ENCODE measurements at places on chromosomes 4 and X.

- peak; percentile 37 for DNase-seq
These were observed 586 bp downstream of the BCAP31 start for GRCh38 chrX:153723351-153724251.

DNA sequence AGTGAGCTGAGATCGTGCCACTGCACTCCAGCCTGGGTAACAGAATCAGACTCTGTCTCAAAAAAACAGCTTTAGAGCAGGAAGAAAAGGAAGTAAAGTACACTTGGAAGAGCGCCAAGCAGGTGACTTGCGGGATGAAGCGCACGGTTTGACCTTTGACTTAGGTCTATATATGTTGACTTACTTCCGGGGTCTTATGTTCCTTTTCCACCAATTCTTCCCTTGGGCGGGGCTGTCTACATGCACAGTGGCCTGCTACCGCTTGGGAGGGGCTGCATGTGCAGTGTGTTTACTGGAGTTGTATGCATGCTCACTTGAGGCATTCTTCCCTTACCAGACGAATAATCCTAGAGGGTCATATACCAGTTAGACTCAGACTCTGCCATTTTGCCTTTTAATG lies 108.6 kb downstream of the APOOL start:
- no peak for DNase-seq

- DNase-seq: no peak
These were observed 48.0 kb upstream of the IGFBP7 start for GRCh38 chr4:57158221-57158620.

- DNase-seq: no peak
These were observed 7.1 kb upstream of the CNOT6L start for GRCh38 chr4:77826275-77826674.

DNA sequence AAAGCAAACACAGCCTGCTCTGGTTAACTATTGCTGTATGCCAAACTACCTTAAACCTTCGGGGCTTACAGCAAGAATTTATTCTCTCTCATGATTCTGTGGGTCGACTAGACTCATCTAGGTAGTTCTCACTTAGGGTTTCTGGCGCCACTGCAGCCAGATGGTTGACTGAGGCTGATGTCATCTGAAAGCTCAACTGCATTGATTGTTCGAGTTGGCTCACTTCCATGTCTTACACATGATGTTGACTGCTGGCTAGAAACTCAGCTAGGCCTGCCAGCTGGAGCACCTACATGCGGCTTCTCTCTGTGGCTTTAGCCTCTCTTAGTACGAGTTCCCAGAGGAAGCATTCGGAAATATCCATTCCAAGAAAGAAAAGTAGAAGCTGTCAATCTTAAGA lies 103.2 kb downstream of the SRPX start:
- DNase-seq: no peak

- DNase-seq: no peak
These were observed 16.6 kb downstream of the P2RY8 start for GRCh38 chrX:1520350-1520749.

- DNase-seq: no peak
These were observed 3.0 kb downstream of the PDLIM3 start for GRCh38 chr4:185532293-185532692.

DNA sequence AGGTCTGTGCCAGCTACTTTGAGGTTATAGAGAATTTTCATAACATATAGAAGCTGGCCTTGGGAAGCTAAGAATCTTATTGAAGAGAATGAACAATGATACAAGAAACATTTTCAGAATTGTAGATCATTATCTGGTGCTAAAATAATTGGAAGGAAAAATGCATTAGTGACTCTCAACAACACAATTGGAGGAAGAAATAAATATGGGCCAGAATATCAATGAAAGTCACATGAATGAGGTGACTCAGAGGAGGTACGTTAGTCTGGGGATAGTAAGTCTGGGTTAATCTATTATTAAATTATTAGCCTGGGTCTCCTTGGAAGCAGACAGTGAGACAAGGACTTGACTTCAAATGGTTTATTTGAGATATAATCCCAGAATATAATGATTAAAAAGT lies 529.3 kb upstream of the SLIT2 start:
- DNase-seq: no peak

DNA sequence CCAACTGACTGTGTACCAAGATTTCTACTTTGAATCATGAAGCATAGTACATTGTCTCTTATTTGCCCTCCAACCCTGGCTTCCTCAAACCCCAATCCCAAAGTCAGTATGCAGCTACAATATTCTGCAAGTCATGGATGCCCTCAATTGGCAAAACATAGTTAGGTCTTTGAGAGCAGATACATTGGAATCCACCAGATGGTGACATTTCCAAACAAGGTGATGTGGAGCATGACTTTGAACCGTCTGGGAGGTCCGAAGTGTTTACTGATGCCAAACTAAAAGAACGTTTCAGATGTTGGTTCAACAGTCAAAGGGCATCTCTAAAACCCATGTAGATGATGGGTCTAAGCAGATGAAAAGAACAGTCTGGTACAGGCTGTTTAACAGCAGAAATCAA lies 43.7 kb upstream of the FRMD7 start:
- DNase-seq: no peak

GRCh38 chr4:2824836-2825381 lies 18.7 kb upstream of the ADD1 start:
- no peak for DNase-seq

DNA sequence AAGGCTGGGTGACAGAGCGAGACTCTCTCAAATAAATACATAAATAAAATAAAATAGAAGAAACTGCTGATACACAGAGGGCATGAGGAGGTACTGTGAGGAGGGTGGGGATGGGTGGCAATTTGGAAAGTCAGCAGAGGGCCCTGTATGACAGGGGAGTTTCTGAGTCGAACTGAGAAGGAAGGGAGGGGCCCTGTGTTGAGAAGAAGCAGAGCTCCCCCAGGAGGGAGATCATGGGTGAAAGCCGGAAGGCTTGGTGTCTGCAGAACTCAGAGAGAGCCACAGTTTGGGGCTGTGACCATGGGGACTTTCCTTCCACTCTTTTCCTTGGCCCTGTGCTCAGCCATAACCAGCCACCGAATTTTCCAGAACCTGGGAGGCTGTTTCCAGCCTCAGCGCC lies 24.8 kb upstream of the AFAP1 start:
- DNase-seq: no peak

GRCh38 chr4:40956721-40957255 lies 207.0 kb downstream of the NSUN7 start:
- DNase-seq: no peak

DNA sequence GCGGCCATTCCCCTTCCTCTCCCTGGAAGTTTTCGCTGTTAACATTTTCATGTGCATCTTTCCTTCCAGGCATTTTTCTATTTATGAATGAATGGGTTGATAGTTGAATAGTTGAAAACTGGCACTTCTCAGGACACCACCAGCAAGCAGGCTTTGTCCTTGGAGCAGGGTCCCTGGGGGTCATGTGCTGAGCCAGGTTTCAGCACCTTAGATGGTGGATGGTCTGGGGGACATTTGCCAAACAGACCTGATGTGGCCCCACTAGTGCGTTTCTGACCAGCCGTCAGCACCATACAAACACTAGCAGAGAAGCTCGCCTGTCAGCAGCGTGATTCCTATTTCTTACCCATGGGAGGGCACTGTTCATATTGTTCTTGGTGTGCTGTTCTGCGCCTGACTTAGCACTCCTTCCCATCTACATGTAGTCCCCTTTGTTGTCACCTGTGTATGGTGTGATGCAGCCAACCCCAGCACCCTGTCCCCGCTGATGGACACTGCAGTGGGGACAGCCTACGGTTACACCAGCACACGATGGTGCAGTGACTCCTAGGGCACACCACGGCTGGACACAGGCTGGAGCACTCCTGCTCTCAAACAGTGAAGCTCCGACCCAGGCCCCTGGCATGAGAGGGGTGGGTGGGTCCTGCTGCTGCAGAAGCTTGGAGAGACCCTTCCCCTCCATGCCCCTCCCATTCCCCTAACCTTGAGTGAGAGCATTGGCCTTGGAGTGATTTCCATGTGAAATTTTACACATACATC lies 27.2 kb upstream of the WFS1 start:
- DNase-seq: no peak

- DNase-seq: no peak
These were observed 65.4 kb downstream of the GPR82 start for GRCh38 chrX:41789374-41789773.

- DNase-seq: no peak
These were observed 28.2 kb upstream of the HUWE1 start for GRCh38 chrX:53714580-53715345.

- no peak for DNase-seq
These were observed 412.1 kb downstream of the ADAM29 start for GRCh38 chr4:175330236-175330635.

DNA sequence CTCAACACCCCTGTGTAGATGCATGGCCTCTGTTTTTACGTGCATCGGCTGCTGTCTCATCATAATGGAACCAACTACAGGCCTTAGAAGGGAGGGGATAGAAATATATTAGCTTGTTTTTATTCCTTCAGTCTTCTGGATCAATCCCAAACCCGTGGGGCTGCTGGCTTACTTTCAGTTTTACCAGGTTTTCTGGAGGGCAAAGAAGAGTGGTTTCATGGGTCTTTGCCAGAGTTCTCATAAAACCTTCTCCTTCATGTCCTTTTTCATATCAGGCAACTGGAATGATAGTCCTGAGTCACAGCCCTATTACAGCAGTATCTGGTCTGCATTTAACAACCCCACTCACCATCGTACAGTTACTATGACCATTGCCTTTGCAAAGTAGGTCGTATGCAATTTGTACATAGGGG lies 34.6 kb downstream of the PPP2R2C start:
- DNase-seq: no peak

DNA sequence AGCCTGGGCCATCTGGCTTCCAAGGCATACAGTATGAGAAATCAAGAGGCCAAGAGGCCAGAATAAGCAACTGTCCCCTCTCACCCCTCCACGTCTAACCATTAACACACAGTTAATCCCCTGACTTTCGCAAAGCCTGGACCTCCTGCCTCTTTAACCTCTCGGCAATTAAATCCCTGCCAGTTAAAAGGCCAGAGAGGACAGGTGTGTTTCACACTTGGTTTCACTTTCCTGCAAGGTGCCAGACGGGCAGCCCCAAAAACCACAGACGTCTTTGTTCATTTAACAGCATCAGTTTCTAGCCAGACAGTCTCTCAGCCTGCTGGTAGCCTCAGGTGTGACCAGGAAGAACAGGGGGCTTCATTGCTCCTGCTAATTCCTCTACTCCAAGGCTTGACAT lies 91.1 kb upstream of the KIT start:
- no peak for DNase-seq

- DNase-seq: no peak
These were observed 71.4 kb upstream of the ADGRL3 start for GRCh38 chr4:61128682-61129081.

DNA sequence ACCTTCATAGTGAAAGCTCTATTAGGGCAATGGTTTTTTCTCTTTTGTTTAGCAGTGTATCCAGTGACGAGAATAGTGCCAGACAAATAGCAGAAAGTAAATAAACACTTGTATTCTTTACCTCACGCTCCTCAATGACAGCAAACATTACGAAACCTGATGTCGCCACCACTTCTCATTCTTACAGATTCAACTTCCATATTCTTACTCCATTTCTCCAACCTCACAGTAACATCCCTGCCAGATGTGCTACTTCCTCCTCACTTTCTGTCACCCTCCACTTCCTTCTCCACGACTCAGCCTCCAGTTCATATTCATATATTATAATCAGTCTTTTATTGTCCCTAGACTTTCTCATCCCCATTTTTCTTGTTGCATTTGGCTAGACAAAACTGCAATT lies 1956.2 kb upstream of the AGA start:
- no peak for DNase-seq

DNA sequence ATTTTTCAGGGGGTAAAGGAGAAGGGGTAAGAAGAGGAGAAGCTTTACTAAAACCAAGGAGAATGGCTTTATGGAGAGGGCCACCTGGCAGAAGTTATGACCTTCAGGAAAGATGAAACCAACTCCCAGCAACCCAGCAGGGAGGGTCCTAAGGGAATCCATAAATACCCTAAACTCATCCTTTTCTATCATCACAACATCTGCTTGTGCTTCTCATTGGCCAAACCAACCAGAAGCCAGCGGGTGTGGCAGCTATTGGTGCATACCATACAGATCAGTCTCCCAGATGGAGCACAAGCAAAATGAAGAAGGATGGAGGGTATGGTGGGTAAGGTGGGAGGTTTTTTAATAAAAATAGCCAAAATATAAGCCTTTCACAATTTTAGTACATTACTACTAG lies 58.5 kb upstream of the ARSJ start:
- no peak for DNase-seq

- DNase-seq: no peak
These were observed 689.0 kb downstream of the GRID2 start for GRCh38 chr4:92992758-92993157.

DNA sequence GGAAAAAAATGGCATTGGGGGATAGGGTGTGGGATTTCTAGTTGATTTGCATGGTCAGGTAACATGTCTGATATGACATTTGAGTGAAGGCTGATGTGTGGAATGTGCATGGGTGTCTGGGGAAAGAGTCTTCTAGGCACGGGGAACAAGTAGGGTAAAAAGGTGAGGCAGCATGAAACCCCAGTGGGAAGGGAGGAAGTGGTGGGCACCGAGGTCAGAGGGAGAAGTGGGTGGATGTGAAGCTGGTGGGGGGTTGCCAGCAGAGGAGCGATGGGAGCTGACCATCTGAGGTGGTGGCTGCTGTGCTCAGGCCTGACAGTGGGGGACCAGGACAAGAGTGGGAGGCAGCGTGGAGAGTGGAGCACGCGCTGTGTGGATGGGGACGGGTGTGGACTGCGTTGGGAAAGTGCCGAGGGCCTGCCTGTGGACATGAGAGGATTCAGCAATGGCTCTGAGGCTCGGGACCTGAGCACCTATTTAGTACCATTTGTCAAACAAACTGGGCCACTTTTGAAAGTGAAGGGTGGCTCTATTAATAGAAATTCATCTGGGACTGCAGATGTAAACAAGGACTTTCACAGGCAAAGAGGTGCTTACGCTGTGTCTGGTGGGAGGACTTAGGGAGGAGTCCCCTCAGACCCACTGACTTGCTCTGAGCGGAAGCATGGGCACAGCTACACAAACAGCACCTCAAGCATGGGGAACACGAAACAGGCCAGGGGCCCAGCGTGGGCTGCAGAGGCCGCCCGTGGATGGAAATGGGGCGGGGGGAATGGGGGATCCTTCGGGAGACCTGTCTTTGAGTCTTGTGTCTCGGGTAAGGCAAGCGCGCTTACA lies 16.7 kb upstream of the S100P start:
- DNase-seq: no peak

GRCh38 chrX:139932073-139932900 lies 566 bp downstream of the ATP11C start:
- DNase-seq: no peak

DNA sequence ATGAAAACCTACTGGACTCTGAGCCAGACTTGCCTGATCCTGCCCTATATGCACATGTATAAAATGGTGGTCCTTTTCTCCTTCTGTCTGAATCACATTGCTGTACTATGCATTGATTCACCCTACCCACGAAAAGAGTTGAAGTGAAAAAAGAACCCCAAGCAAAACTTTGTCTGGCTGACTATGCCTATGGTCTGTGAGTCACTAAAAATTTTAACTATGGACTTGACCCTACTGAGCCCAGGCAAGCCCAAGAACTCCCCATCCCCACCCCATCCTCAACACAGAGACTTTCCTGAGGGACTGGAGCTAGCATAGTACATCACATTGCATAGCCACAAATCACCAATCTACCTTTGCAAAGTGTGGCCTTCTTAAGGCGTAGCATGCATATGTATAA lies 116.6 kb upstream of the TENM3 start:
- DNase-seq: no peak

- no peak for DNase-seq
These were observed 45.0 kb downstream of the SLC9A7 start for GRCh38 chrX:46713672-46714490.

- DNase-seq: no peak
These were observed 131.2 kb downstream of the HTR2C start for GRCh38 chrX:114715096-114715495.

GRCh38 chr4:41044791-41045190 lies 169.6 kb downstream of the APBB2 start:
- no peak for DNase-seq

Measured in stimulated activated CD4-positive, alpha-beta T cell treated with anti-CD3 and anti-CD28 coated beads, Interleukin-1b, Interleukin-23, amount 100 ng/mL, for 1 hour (primary cell).